ENCODE measurements at places on chromosomes 3 and 15.

DNA sequence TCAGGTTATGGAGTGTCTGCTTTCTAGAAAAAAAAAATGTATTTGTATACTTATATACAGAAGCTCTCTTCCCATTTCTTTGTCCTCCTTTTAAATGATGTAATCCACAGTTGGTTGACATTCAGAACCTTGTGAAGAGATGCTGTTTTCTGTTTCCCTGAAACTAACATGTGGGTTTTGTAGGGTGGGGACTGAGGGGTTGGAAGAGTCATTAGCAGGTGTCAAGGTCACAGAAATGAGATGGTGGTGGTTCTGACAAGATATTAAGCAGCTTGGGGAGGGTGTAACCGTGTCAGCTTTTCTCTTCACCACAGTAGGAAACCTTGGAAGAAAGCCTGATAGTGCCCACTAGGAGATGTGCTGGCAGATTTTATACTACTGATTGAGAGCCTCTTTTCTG is 2.4 kb downstream of the RASA2 start:
- no peak for DNase-seq

DNA sequence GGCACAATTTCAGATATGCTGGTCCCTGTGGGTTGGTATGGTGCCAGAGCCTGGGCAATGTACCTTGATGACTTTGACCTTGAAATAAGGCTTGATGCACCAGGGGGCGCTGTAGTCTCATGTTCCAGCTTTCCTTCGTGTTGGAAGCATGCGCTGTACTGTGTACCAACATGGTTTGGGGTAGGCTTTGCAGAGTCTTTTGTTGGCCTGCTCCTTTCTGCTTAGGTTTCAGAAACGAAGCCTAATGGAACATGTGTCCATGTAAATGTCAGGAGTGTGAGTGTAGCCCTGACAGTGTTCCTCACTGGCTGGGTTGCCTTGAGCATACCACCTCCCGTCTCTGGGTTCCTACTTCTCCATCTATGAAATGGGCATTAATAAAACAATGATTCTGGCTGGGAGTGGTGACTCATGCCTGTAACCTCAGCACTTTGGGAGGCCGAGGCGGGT is 3.6 kb upstream of the CCR4 start:
- DNase-seq = peak; percentile 60

- DNase-seq = no peak
These were observed 130.4 kb downstream of the ZNF385D start for GRCh38 chr3:21620511-21621155.

GRCh38 chr3:195168009-195168762 is 102.8 kb downstream of the XXYLT1 start:
- no peak for DNase-seq

DNA sequence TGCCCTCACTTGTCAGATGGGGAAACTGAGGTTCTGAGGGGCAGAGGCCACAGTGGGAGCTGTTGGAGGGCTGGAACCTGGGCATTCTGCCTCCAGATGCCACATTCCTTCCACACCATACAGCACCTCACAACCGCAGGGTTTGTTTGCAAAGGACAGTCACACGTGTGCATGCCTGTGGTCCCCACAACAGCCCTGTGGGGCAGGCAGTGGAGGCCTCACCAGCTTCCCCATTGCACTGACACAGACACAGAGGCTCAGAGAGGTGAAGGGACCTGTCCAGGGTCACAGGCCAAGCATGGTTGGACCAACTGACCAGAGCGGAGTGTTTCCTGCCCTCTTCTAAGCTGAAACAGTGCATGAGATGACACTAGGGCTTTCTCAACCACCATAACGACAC is 75.2 kb upstream of the SEC13 start:
- DNase-seq = no peak

DNA sequence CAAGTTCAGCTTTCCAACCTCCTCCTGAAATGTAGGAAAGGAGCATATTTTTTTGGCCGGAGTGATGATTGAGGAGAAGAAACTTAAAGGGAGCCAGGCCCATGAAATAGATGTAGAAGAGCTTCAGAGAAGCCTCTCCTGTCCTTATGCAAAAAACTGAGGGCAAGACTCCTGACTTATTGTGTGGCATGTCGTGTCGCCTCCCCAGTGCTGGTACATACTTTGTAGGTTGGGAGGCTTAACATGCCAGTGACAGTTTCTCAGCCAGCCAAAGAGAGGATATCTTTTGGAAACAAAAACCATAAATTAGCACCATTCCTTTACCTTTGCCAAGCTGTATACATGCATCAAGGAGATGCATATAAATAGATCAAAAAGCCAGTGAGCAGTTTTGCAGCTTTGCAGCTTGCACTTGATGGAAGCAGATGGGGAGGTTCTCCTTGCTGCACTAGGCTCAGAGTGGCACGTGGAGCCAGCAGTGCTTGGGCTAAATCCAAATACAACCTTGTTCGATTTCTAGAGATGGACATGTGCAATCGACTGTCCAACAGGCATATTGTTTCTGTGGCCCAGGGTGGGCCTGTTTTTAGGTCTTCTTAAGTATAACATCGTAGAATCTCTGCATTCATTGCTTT is 10.2 kb downstream of the SLCO3A1 start:
- DNase-seq = no peak

- DNase-seq = no peak
These were observed 14.9 kb downstream of the CNTN3 start for GRCh38 chr3:74599564-74599963.

Data from fibroblast of gingiva (primary cell).